MCF 10A (cell line): ENCODE measurements at places on chromosomes 7 and 10. TPM values are rescaled to one million over a fixed set of nuclear protein-coding genes. Genes with fewer than 3 reads are reported as not detected.

DNA sequence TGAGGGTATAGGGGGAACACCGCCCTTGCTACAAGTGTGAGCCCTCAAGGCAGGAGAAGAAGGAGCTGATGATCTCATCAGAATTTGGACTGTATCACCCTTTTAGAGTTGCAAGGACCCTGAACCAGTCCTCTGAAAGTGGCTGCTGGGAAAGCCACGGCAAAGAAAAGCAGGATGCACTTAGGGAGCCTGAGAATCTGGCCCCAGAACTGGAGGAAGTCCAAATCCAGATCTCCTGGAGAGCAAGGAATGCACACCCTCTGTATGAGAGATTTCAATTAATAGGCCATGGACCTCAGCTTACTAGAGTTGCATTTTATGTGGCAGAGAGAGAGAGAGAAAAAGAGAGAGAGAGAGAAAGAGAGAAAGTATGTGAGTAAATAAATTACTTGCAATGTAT is 662.9 kb downstream of the CCSER2 start:
- no peaks in the 10 kb centered on the region for H3K4me1 ChIP-seq
- H3K4me3 ChIP-seq, result no peak overlapping the region
- no peaks in the 10 kb centered on the region for H3K36me3 ChIP-seq

DNA sequence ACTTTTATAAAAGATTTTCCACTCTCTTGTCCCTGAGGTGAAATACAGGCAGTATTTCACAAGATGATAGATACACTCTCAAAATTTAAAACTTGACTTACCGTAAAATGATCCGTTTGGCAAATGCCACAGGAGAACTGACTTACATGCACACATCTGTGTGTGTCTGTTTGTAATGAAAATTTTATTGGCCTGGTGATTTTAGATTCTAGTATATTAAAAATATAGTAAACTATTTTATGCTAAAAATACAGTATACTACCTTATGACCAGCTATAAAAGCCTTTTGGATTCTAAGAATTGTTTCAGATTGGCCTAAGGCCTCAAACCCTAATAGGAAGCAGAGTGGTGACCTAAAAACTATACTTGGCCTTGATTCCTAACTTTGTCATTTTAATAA is 362.7 kb downstream of the IPMK start:
- no peak overlapping the region for H3K27ac ChIP-seq
- no peaks in the 10 kb centered on the region for H3K27me3 ChIP-seq
- no peak overlapping the region for H3K4me3 ChIP-seq
- DNase-seq, result no peak

DNA sequence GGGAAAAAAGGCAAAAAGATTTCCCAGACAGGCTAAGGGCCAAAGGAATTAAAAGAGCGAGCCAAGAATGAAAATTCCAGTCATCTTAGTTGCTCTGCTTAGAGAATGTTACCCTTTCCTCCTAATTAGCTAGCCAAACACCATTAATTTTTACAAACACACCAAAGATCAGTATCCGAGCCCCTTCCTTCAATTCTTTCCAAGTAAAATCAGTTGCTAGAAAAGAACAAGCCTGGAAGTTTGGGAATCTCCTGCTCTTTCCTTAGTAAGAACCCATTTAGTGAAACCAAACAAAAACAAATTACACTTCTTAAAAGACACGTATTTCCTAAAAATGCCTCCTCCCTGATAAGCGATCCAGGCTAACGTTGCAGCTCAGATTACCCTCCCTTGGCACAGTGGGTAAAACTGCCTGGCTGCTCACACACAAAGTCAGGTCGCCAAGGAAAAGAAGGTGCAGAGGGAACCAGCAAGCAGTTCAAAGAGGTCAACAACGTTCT is 57.1 kb upstream of the ABLIM1 start:
- DNase-seq, result peak; percentile 49
- peak overlapping the region; percentile 55 for H3K4me3 ChIP-seq
- no peaks in the 10 kb centered on the region for H3K36me3 ChIP-seq
- peak overlapping the region; percentile 87 for H3K27ac ChIP-seq
- no peaks in the 10 kb centered on the region for H3K27me3 ChIP-seq
- peaks cover 32% of the 10 kb centered on the region for H3K4me1 ChIP-seq

DNA sequence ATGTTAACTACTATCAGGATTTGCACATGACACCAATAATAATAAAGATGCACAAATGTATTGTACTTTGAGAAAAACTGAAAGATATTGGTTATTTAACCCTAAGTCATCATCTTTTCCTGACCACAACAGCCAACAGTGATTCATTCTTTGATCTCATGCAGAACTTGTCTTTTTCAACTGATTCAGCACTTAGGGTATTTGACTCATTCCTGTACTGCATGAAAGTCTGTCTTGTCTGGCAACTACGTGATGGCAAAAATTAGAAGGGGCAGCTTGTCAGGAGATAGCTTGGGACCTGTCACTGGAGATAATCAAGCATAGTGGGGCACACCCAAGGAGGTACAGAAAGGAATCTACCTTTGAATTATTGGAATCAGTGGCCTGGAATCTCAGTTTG is 77.8 kb upstream of the LRRC17 start:
- peak overlapping the region; percentile 18 for H3K27ac ChIP-seq
- peak overlapping the region; percentile 13 for H3K4me3 ChIP-seq
- peak; percentile 63 for DNase-seq

GRCh38 chr10:112678581-112678980 is 231.6 kb downstream of the VTI1A start:
- DNase-seq, result no peak
- no peaks in the 10 kb centered on the region for H3K27me3 ChIP-seq
- no peaks in the 10 kb centered on the region for H3K4me1 ChIP-seq
- H3K4me3 ChIP-seq, result no peak overlapping the region

- H3K27me3 ChIP-seq, result no peaks in the 10 kb centered on the region
- DNase-seq, result no peak
- no peak within 1 kb of the TSS for H3K4me3 ChIP-seq
- H3K27ac ChIP-seq, result peak within 1 kb of the TSS; percentile 33
These were observed at the start of gene HYAL4 for GRCh38 chr7:123844712-123845219. HYAL4 (plus strand) TSS chr7:123845169; CDS start chr7:123868274, 23,105 bp downstream.

DNA sequence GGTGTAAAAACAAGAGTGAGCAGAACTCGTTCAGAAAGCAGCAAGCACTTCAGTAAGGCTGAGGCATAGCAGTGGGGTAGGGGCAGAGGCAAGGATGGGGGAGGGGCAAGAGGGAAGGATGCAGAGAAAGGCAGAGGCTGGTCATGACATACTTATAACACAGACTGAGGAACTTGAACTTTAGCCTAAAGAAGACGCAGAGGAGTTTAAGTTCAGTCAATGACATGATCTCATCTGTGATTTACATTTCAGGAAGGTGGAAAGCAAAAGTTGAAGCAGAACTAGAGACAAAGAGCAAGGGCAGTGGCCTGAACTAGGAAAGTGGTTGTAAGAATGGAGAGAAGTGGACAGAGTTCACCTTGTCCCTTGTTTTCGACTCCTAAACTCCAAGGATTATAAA is 15.8 kb downstream of the MACC1 start:
- no peaks in the 10 kb centered on the region for H3K27me3 ChIP-seq
- no peak overlapping the region for H3K4me3 ChIP-seq
- H3K4me1 ChIP-seq, result peaks cover 9% of the 10 kb centered on the region
- no peak for DNase-seq
- no peak overlapping the region for H3K27ac ChIP-seq

- no peak for DNase-seq
- H3K4me1 ChIP-seq, result no peaks in the 10 kb centered on the region
- H3K27ac ChIP-seq, result no peak overlapping the region
- H3K4me3 ChIP-seq, result no peak overlapping the region
- H3K27me3 ChIP-seq, result no peaks in the 10 kb centered on the region
- no peaks in the 10 kb centered on the region for H3K36me3 ChIP-seq
These were observed 11.4 kb downstream of the SHTN1 start for GRCh38 chr10:116993610-116994009.

- no peak for DNase-seq
- H3K36me3 ChIP-seq, result no peaks in the 10 kb centered on the region
- H3K4me3 ChIP-seq, result no peak overlapping the region
- H3K27ac ChIP-seq, result no peak overlapping the region
- H3K27me3 ChIP-seq, result no peaks in the 10 kb centered on the region
These were observed 25.9 kb downstream of the PRKG1 start for GRCh38 chr10:51100221-51100620.

GRCh38 chr10:122875843-122876466 is 3.4 kb downstream of the FAM24B start:
- H3K4me1 ChIP-seq, result peaks cover 33% of the 10 kb centered on the region
- DNase-seq, result no peak
- peaks cover 16% of the 10 kb centered on the region for H3K36me3 ChIP-seq
- no peaks in the 10 kb centered on the region for H3K27me3 ChIP-seq
- no peak overlapping the region for H3K4me3 ChIP-seq

DNA sequence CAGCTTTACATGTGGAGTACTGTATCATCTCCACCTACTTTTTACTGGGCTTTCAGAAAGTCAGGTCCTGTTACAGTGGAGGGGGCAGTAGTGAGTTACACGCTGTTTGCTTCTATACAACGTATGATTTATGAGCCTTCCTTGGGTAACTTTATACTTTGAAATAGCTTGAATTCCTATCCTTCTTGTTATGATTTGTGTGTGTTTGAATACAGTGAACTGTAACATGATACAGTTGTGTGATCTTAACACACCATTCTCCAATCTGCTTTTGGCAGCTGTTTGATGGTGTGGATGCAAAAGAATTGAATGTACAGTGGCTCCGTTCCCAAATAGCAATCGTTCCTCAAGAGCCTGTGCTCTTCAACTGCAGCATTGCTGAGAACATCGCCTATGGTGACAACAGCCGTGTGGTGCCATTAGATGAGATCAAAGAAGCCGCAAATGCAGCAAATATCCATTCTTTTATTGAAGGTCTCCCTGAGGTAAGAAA is 41.7 kb downstream of the SP8 start:
- H3K27ac ChIP-seq, result no peak overlapping the region
- no peaks in the 10 kb centered on the region for H3K4me1 ChIP-seq
- H3K4me3 ChIP-seq, result no peak overlapping the region
- H3K27me3 ChIP-seq, result no peaks in the 10 kb centered on the region
- H3K36me3 ChIP-seq, result no peaks in the 10 kb centered on the region
- DNase-seq, result peak; percentile 45

DNA sequence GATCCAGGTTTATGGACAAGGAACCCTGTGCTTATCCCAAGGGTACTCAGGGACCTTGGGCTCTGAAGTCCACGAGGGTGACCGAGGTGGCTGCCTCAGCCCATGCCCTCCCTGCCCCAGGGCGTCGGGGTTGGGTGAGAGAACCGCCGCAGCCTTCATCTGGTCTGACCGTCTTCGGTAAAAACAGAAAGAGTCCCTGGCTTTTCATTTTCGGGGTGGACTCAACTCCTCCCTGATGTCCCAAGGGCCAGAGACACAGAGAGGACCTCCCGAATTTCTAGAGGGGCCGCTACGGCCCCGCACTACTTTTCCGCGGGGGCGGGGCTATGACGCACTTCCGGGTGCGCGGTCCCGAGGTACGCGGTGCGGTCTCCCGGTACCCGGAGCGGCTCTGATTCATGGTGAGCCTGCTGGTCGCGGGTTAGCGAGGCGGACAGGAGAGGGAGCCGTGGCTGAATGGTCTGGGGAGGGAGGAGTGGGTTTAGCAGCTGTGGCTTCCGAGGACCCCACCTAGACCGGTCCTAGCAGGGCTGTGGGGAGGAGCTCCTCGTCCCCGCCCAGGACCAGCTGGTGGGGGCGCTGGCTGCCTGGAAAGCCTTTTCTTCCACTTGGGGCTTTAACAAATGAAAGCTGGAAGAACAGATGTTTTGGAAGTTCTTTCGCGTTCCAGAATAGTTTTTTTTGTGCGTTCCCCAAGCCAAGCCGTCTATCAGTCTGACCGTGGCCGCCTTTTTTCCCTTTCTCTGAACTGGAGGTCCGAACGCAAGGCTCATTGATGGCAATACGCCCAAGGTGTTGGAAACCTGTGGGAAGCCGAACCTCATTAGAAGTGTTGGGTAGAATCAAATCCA is at the start of gene ZSCAN21:
Gene ZSCAN21, plus strand, starts transcription at position 334 of the 851 bp plus-strand sequence. CDS start 7,233 bp downstream, outside the sequence.
- peak; percentile 73 for DNase-seq
- H3K36me3 ChIP-seq, result peaks cover 15% of the 10 kb centered on the region
- H3K4me1 ChIP-seq, result peaks cover 10% of the 10 kb centered on the region
- peak within 1 kb of the TSS; percentile 82 for H3K4me3 ChIP-seq
- H3K27me3 ChIP-seq, result no peaks in the 10 kb centered on the region

DNA sequence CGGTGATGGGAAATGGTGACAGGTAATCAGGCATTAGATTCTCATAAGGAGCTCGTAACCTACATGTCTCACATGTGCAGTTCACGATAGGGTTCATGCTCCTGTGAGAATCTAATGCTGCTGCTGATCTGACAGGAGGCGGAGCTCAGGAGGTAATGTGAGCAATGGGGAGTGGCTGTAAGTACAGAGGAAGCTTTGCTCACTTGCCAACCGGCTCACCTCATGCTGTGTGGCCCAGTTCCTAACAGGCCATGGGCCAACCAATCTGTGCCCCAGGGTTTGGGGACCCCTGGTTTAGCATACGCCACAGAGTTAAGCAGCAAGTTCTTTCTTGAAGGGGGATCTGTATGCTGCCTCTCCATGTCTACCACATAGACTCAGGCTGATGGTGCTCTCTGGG is 133.1 kb downstream of the IQUB start:
- H3K27me3 ChIP-seq, result no peaks in the 10 kb centered on the region
- H3K27ac ChIP-seq, result no peak overlapping the region

- H3K4me3 ChIP-seq, result no peak overlapping the region
- peaks cover 9% of the 10 kb centered on the region for H3K4me1 ChIP-seq
- H3K27me3 ChIP-seq, result no peaks in the 10 kb centered on the region
- H3K36me3 ChIP-seq, result peaks cover 3% of the 10 kb centered on the region
These were observed 2.3 kb downstream of the GRB10 start for GRCh38 chr7:50780436-50780835.

GRCh38 chr7:150378115-150378852 is 846 bp upstream of the ZNF775 start:
- peak overlapping the region; percentile 82 for H3K4me3 ChIP-seq
- no peaks in the 10 kb centered on the region for H3K27me3 ChIP-seq
- peaks cover 18% of the 10 kb centered on the region for H3K36me3 ChIP-seq
- peak overlapping the region; percentile 54 for H3K27ac ChIP-seq
- peak; percentile 74 for DNase-seq

DNA sequence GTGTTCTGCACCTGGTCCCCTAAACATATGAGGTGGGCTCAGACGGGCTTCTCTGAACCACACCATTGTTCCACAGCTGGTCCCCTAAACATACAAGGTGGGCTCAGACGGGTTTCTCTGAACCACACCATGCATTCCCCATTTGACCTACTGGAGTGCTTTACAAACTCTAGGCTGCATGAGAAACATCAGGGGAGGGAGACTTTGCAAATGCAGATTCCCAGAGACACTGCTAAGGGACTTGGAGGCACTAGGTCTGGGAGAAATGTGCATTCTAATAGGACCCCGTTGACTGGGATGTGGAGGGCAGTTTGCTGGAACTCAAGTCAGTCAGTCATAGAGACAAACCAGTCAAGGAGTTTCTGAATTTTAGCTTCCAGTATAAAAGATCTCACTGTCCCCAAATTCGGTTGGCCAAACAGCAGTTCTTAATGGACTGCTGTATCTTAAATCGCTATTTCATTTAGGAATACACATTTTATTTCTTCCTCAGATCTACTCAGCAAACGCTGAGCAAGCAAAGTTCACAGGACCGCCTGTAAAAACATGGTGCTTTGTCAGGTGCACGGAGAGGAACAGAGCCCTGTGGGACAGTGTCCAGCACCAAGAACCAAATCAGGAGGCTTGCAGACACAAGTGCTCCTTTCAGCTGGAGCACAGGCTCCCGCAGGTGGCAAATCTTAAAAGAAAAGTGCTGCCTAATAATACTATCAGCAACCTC is 198.8 kb downstream of the SFMBT2 start:
- H3K4me3 ChIP-seq, result no peak overlapping the region
- no peak for DNase-seq
- peaks cover 13% of the 10 kb centered on the region for H3K36me3 ChIP-seq
- H3K27me3 ChIP-seq, result no peaks in the 10 kb centered on the region

Gene NAT16
- total RNA-seq, result not detected in 2 replicates

Gene NHLRC2
- 39.8 and 40.3 TPM in 2 replicates for total RNA-seq

Gene ZFAND4
- total RNA-seq, result 4.9 and 5.0 TPM in 2 replicates

Gene CALN1
- not detected in 2 replicates for total RNA-seq

Gene SFR1
- 7.7 and 8.9 TPM in 2 replicates for total RNA-seq

Gene AOAH
- not detected in 2 replicates for total RNA-seq

Gene ANXA8L1
- total RNA-seq, result 21.9 and 31.7 TPM in 2 replicates
